Liver (tissue), 10 donors: ENCODE measurements at places on chromosomes 12 and 14. TPM values are rescaled to one million over a fixed set of nuclear protein-coding genes. Genes with fewer than 3 reads are reported as not detected.

Gene RBM19
- 10.0 TPM for total RNA-seq

GRCh38 chr14:36094963-36095362, 81.6 kb downstream of the PTCSC3 start:
- no peak overlapping the region for H3K4me3 ChIP-seq
- no peak overlapping the region for H3K27ac ChIP-seq
- H3K27me3 ChIP-seq: no peaks in the 10 kb centered on the region
- H3K4me1 ChIP-seq: no peaks in the 10 kb centered on the region
- no peak for DNase-seq

DNA sequence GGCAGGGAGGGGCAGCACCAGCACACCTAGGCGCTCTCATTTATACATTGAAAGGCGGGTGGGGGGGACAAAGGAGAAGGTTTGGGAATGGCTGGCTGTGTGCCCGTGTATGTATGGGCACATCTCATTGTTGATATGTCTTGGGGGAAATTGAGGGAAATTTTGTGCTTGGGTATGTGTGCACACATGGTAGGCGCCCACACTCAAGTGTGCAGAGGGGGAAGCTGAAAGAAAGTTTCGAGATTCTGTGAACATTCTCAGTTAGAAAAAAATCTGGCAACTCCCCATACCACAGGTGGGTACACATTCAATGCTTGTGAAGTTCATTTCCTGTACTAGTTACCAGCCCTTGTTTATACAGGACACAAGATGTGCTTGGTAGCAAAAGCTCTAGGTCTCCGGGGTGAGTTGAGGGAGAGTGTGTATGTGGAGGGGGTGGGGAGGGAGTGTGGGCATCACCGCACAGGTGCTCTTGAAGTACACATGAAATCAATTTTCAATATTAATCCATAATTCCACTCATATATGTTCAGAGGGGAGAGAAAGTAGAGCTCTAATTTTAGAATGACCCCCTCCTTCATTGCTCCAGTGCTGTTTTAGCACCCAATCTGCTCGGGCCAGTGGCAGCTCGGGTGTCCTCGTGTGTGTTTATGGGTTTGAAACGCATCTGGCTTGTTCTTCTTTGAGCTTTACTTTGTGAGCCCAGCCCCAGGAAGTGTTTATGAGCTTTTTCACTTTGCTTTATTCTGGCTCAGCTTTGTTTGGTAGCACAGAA, 286.0 kb downstream of the ZFP36L1 start:
- DNase-seq: no peak
- H3K27me3 ChIP-seq: no peaks in the 10 kb centered on the region
- no peaks in the 10 kb centered on the region for H3K4me1 ChIP-seq
- no peaks in the 10 kb centered on the region for H3K36me3 ChIP-seq
- no peak overlapping the region for H3K27ac ChIP-seq

- no peak overlapping the region for H3K4me3 ChIP-seq
- peaks cover 2% of the 10 kb centered on the region for H3K36me3 ChIP-seq
These were observed 87.8 kb downstream of the KNTC1 start for GRCh38 chr12:122614839-122615238.
